MG63 (cell line): ENCODE measurements at places on chromosomes 5 and 9.
A peak's percentile ranks its signal among the peaks of the same experiment; 100 is the strongest.

- DNase-seq: peak; percentile 33
Observed at GRCh38 chr5:11904265-11904906, at the start of gene CTNND2. Gene CTNND2, minus strand, starts transcription at chr5:11904446. Its CDS starts 593 bp downstream, at chr5:11903853.

DNA sequence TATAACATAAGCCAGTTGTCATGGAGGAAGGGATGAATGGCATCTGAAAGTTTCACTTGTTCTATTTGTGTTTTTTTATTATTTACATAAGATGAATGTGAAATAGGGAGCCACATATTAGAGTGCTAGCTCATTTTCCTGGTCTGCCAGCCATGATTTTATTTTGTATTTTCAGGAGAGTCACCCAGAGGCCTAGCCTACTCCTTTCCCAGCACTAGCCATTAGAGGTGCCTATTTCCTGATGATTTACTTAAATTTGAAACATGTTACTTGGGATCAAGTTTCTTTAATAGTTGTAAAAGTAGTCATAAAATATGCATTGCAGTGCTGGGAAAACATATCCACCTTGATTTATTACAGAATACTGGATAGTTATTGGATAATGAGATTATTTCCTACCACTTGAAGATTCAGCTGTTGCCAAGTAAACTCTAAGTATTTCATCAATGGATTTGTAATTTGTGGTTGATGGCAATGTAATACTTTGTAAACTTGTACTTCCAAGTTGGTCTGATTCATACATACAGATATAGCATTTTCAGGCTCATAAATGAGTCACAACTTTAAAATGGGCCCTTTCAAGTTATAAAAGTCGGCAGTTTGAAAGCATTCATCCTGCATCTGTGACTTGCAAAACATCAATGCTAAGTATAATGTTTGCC lies 50.8 kb downstream of the KCNN2 start:
- peak; percentile 8 for DNase-seq

DNA sequence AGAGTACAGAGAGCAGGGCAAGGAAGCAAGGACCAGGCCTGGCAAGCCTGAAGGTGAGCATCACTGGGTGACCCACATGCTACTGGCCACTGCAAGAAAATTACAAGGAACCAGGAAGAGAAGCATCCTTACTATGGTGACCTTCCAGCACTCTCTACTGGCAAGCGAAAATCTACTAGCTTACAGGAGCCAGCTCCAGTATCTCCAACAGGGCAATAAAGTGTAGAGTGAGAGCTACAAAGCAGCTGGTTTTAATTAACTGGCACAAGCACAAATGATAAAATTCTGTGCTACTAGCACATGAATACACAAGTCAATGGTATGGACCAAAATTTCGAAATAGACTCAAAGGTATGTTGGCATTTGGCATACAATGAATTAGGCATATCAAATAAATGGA lies 113.3 kb upstream of the CAST start:
- DNase-seq: no peak

DNA sequence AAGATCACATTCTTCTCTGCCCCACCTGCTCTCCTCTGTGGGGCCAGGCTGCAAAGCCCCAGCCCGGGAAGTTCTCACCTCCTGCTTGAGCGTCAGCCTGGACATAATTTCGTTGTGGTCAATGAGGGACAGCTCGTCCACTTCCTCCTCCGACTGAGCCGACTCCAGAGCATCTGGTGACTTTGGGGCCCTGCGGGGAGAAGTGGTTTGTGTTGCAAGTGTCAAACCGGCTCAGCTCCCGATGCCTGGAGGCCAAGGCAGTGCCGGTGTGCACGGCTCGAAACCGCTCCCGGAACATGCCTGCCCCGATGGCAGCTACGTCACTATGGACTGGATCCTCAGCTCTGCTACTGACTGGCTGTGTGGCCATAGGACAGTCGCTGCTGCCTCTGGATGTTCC lies 52.8 kb downstream of the PRRT1B start:
- no peak for DNase-seq

GRCh38 chr9:136460772-136461325 lies 21.2 kb upstream of the INPP5E start:
- DNase-seq: no peak

GRCh38 chr5:146770980-146771379 lies 107.6 kb downstream of the PPP2R2B start:
- no peak for DNase-seq

GRCh38 chr9:18623221-18624079 lies 149.5 kb downstream of the ADAMTSL1 start:
- DNase-seq: peak; percentile 28

- DNase-seq: no peak
Observed at GRCh38 chr5:6634788-6635430, 1.7 kb downstream of the SRD5A1 start.

GRCh38 chr9:75544815-75545214 lies 345.7 kb upstream of the PCSK5 start:
- no peak for DNase-seq

GRCh38 chr9:127415657-127416056 lies 8.5 kb upstream of the ZNF79 start:
- DNase-seq: no peak
